GM20000 (cell line): ENCODE measurements at places on chromosomes 5 and 9.

- no peak for DNase-seq
Observed at GRCh38 chr5:157594675-157595459, 19.3 kb upstream of the ADAM19 start.

GRCh38 chr5:71482132-71482531 is 26.7 kb downstream of the BDP1 start:
- no peak for DNase-seq

DNA sequence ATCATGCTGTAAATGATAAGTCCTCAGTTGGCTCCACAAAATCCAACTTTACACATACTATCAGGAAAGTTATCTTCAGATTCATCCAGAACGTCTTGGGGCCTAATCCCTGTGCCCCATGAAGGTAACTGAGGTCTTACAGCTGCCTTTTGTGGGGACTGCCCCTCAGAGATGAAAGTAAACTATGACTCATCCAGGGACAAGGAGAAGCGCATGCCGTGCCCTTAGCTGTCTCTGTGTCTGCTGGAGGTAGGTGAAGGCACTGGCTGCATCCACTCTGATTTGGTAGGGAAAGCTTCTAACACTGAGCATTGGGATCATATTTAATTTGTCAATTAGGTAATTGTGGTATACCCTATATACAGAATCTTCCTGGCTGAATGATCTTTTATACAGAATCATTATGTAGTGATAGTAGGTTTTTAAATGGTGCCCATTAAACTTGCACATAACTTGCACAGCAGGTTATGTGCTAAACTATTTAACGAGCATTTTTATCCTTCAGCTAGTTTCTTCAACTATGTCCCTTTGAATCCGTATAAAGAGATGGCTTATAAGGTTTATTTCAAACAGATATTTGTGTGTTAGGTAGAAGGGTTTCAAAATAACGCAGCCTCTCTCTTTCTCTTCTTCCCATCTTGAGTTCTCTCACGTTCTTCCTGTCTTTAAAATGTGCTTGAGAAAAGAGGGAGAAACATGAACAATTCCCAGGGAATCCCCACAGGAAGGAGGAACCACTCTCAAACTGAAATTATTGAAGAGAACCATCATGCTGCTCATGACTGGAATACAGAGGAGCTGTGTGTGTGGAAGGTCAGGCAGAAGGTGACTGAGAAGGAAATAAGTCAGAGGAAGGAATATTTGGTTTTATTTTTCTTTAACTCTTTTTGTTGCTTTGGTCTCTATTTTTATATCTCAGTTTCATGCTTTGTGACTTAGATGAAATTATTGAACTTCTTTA is 250.9 kb downstream of the CD180 start:
- peak; percentile 17 for DNase-seq

DNA sequence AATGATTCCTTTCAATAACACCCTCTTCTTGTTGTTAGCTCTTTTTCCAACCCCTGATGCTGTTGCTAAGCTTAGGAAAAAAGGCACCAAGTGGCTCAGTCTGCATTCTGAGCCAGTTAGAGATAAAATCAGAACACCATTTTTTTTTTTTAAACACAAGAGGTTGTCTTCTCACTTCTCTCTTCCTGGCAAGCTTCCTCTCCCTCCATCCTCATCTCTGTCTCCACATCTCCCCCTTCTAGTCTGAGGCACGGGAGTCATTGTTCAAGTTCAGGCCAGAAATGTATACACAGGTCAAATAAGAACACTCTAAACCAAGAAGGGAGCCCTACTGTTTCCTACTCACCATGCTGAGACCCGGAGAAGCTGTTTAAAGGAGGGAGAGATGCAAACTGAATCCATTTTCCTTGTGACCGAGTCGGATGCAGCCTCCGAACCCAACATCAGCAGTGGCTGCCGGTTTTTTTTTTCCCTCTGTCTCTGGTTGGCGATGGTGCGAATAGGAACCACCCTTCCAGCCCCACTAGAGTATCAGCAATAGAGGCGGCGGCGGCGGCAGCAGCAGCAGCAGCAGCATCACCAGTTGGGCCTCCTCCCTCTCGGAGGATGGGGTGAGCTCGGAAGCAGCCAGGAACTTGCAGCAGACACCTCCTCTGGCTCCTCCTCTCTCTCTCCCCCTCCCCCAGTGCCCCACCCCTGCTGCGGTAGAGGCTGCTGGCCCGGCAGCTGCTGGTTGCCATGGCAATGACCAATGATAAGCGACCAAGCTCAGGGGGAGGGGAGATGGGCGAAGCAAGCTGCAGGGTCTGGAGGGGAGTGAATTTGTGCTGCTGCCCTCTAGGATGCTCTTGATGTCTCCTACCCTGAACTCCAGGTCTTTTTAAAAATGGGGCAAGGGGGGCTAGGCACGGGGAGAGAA is at the start of gene JAKMIP2:
Gene JAKMIP2, minus strand, starts transcription at position 619 of the 919 bp plus-strand sequence. CDS start 110,922 bp downstream, outside the sequence.
- peak; percentile 3 for DNase-seq

- DNase-seq, result no peak
Observed at GRCh38 chr5:116864157-116864837, 289.7 kb upstream of the SEMA6A start.

- no peak for DNase-seq
Observed at GRCh38 chr9:70617033-70617828, 202.8 kb upstream of the KLF9 start.

DNA sequence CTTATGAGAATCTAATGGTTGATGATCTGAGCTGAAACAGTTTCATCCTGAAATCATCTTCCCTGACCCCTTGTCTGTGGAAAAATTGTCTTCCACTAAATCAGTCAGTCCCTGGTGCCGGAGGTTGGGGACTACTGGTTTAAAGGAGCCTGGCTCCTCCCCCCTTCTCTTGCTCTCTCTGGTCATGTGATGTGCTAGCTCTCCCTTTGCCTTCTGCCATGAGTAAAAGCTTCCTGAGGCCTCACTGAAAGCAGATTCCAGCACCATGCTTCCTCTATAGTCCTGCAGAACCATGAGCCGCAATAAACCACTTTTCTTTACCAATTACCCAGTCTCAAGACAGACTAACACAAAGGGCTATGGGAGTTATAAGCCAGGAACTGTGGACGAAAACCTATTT is 54.7 kb downstream of the RASA1 start:
- DNase-seq, result no peak

GRCh38 chr9:103215197-103215596 is 220.1 kb downstream of the CYLC2 start:
- no peak for DNase-seq

DNA sequence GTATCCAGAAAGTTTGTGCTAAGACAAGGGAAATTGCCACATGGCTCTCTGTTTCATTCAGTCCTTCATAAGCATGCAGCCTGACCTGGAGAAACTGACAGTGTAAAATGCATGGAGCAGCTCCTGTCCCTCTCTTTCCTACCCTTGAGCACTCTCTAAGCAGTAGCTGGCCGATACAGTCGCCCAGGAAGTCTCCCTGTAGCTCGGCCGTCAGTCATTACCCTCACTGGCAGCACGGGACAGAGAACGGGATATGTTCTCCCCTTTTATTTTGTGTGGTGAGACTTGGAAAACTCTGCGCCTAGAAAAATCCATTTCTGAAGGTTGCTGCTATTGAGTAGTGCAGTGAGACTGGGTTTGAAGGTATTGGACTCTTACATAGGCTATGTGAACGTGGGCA is 56.8 kb upstream of the KCNMB1 start:
- no peak for DNase-seq

- DNase-seq, result no peak
Observed at GRCh38 chr9:88733651-88734421, 198.9 kb downstream of the NXNL2 start.

DNA sequence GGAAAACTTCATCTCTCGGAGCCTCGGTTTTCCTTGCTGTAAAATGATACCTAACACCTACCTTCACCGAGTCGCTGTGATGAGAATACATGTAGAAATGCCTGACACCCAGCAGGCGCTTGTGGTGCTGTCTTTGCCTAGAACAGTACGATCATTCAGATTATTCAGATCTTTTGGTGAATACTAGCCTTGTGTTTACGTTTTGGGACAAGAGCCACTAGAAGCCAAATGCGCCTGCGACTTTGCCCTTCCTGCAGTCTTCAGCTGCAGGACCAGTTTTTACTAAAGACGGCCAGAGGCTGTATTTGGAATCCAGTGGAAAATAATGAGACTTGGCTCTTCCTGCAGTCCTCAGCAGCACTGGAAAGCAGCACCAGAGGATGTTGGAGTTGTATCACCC is 189.6 kb downstream of the TRIO start:
- no peak for DNase-seq

GRCh38 chr5:15383469-15383868 is 116.5 kb upstream of the FBXL7 start:
- no peak for DNase-seq

DNA sequence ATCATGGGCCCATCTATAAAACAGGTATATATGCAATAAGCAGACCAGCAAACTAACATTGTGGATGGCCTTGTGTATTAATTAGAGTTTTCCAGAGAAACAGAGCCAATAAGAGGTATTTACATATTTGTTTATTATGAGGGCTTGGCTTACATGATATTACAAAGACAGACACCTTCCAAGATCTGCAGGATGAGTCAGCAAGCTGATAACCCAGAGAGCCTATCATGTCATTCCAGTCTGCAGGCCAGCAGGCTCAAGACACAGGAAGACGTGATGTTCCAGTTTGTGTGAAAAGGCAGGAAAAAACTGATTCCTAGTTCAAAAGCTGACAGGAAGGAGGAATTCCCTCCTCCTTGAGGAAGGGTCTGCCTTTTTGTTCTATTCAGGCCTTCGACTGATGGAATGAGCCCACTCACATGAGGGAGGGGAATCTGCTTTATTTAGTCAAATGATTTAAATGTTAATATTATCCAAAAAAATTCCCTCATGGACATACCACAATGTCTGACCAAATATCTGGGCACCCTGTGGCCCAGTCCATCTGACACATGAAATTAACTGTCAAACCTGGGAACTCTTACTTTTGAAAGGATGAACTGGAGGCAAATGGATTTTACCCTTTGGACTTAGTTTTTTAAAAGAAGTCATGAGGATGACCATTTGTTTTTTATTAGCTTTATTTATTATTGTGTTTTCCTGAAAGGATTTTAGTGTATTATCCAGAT is 161.2 kb upstream of the CHD1 start:
- no peak for DNase-seq

- no peak for DNase-seq
Observed at GRCh38 chr9:125416517-125416916, 154.9 kb downstream of the GAPVD1 start.

DNA sequence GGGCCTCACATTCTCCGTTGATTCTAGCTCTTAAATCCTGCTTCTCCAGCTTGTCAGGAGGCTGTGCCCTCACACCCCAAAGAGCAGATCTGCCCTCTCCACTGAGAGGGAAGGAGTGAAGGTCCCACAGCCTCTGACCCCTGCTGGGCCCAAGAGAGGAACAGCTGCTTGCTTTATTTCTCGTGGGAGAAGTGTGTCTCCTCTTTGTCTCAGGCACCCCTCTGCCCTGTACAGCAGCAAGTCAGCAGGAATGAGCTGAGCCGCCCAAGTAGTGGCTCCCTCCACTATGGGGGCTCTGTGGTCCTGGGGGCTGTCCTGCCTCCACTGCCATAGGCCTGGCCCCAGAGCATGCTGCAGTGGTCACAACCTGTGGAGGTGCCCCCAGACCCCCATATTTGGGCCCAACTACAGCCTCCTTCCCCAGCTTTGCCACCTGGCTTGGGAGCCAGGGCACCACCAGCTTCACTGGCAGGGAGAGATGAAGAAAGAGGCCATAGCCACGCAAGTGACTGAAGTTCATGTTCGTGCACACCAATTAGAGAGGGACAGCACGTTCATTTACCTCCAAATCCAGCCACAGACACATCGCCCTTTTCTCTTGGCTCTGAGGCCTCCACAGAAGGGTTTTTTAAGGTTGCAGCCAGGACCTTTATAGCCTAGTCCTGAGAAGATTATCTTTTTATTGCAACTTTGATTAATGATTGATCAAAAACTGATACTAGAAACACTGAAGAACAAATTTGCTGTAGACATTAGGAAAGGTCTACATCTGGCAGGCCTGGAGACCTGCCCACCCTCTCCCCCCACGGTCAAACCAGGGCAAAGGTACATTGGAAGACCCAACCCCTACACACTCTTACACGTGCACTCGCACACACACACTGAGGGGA is 27.5 kb downstream of the IRF1 start:
- no peak for DNase-seq

DNA sequence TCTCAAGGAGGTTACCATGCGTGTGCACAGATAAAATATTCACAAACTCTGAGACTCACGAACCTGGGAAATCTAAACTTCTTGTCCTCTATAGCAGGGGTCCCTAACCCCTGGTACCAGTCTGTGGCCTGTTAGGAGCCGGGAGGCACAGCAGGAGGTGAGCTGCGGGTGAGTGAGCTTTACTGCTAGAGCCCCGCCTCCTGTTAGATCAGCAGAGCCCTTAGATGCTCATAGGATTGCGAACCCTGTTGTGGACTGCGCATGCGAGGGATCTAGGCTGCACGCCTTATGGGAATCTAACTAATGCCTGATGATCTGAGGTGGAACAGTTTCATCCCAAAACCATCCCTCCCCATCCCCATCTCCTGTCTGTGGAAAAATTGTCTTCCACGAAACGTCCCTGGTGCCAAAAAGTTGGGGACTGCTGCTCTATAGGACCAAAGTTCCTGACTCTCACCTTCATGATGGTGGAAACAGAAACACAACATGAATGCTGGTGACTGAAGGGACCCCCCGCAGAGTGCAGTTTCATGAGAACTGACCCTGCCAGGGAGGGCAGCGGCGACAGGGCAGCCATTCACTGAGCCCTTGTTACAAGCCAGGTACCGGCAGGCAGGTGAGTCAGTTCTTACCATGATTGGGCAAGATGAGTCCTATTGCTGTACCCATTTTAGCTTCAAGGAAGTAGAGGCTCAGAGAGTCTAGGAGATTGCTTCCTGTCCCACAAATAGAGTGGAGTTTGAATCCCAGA is 181.9 kb downstream of the RGS3 start:
- no peak for DNase-seq

GRCh38 chr9:36204906-36205547 is 14.3 kb downstream of the CLTA start:
- DNase-seq, result no peak

DNA sequence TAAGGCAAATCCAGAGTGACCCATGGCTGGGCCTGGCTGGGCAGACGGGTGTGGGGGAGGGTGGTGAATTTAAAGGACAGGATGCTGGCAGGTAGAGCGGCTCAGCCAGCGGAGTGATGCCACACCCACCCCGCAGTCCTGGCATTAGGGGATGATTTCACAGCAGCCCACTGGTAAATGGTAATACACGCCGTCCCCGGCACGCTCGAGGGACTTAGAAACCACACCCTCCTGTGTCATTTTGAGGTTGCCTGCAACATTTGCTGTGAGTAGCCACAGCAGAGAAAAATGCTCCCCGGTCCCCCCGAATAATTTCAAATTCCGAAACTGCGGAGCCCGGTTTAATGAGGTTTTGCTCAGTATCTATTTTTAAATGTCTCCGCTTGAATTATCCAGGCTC is 71.3 kb upstream of the FCN2 start:
- DNase-seq, result no peak

DNA sequence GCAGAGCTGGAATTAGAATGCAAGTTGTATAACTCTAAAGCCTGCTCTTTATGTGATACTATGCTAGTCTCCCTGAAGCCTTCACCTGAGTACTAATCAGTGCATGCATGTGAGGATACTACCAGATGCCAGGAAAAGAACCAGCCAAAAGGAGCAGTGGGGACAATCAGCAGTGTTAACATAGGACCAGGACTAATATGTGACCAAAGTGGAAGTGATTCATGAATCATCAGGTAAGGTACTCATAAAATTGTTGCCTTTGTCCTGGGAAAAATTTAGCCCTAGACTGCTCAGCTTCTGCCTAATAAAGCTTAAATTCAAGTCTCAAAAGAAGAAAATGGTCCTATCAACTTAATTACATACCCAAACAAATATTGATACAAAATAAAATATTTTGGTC is 13.4 kb upstream of the TSLP start:
- no peak for DNase-seq
